ENCODE measurements at places on chromosomes 16 and 17.
A peak's percentile ranks its signal among the peaks of the same experiment; 100 is the strongest.

- DNase-seq: peak; percentile 34
Measured at GRCh38 chr17:9924735-9925191, 19.7 kb upstream of the RCVRN start.

DNA sequence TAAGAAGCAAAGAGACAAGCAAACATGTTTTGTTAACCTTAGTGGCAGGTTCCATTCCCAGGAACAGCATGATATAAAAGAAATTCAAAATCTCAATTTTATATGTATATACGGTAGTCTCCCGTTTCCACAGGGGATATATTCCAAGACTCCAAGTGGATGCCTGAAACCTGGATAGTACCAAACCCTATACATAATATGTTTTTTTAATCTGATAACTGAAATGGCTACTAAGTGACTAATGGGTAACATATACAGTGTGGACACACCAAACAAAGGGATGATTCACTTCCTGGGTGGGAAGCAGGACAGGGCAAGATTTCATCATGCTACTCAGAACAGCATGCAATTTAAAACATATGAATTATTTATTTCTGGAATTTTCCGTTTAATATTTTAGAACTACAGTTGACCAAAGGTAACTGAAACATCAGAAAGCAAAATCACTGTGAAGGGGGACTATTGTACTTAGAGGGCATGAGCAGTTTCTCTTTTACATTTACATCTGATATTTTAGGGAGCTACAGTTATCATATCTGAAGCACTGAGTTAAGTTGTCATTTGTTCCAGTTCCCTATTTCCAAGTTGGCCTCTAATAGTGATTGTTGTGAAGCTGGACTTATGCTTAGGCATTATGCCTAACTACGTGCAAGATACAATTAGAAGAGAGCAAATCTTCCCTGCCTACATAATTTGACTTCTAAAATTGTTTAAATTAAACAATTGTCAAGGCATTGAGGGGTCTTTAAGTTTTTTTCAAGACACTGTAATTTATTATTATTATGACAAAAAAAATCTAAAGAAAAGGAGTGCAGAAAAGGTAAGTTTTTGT lies 34.1 kb upstream of the ABCA6 start:
- DNase-seq: peak; percentile 30

DNA sequence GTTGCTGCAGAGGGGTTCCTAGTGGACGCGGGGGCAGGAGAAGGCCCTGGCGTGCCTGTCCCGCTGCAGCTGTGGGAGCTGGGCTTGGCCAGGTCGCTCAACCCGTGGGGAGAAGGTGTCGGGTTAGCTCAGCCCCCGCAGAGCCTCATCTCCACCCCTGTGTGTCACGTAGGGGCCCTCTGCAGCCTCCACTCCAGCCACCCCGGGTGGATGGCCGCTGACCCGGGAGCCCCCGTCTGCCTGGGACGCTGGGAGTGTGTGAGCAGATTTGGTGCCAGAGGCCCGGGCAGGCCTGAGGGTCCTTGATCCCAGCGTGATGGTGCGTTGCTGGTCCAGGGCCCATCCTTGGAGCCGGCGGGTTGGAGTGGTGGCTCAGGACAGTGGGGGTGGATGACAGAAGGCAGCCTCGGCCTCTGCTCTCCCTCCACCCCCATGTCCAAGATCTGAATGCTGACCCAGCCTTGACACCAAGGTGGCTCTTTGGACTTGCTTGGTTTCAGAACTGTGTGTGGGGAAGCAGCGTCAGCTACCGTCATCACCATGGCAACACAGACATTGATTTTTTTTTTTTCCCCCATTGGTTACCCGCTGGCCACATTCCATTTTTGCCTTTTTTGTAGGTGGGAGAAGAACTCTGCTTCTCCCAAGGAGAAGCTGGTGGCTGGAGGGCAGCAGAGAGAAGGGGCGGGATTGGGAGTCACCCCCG lies 35.7 kb downstream of the BAIAP2 start:
- no peak for DNase-seq

DNA sequence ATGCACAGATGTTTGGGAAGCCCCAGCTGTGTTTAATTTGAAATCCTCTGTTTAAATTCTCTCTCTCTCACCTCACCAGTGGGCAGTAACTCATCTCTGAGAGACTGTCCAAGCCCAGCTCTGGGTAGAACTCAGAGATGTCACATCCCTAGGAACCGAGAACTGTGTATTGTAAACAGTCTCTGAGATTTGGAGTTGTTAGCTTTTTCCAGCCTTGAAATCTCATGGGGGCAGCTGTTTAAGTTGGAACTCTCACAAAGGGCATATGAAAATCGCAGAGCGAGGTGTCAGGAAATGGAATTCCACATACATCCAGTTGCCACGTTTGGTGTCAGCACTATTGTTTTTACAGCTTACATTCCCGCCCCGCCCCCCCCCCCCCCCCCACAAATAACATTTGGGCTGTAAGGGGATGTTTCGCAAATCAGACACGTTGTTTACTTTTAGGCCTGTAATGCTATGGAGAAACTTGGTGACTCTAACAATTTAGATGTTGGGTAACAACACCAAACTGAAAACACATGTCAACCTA lies 34.3 kb downstream of the VPS35L start:
- peak; percentile 78 for DNase-seq

DNA sequence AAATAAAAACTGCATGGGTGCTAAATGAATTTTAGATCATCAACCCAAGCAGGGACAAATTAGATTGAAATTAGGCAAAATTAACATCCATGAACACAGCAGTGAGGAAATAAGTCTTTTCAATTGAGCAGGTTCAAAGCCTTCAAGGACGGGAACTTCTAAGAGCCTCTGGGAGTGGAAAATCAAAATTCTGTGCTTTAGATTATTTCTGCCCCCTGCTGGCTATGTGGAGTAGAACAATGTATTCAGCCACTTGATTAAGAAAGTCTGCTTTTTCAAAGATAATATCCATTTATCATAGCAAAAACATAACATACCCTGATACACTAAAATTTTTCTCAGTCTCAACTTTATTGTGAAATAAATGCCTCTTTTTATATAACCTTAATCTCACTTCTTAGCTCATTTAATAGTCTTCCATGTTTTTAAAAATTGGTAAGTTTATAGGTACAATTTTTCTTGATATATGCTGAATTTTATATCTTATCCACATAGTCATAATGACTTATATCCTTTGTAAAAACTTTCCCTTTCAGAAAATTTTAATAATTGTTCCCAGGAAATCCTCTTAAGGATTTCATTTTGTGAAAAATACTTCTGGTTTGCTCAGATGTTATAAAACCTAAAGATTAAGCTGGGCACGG lies 28.1 kb upstream of the NOL11 start:
- DNase-seq: peak; percentile 42

DNA sequence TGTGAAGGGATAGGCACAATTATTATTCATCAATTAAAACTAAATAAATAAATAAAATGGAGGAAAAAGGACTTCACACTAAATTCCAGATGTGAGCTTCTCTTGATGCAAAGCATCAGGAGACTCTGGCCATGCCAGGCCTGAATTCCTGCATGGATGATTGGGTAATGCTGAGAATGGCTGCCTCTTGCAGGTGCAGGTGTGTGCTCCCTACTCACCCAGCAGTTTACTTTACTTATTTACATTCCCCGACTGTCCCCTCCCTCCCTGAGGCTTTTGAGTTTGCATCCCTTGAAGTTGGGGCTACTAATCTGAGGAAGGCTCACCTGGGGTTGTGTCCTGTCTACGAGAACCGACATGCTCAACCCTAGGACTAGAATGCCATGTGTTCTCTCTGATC lies 200.4 kb downstream of the SHISA9 start:
- DNase-seq: no peak

GRCh38 chr17:70563281-70563820 lies 394.0 kb downstream of the KCNJ2 start:
- DNase-seq: peak; percentile 74

- no peak for DNase-seq
Measured at GRCh38 chr16:50705436-50706110, 12.2 kb downstream of the NOD2 start.

GRCh38 chr17:17088541-17089525 lies 46.6 kb downstream of the MPRIP start:
- no peak for DNase-seq

DNA sequence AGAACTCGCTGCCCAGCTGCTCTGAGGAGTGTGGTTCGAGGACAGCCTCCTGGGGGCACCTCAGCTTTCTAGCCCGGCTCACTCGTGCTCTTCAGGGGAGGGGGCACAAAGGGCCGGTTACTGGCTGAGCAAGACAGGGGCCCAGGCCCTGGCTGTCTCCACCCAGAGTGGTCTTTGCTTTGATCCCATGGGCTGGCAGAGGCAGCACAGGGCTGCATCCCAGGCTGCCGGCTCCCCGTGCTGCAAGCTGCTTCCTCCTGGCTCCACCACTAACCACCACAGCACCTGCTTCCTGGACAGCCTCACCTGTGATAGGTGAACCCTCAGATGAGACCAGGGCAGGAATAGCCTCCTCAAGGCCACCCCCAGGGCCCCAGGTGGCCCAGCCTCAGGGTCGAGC lies 6.8 kb downstream of the SPPL2C start:
- DNase-seq: no peak

DNA sequence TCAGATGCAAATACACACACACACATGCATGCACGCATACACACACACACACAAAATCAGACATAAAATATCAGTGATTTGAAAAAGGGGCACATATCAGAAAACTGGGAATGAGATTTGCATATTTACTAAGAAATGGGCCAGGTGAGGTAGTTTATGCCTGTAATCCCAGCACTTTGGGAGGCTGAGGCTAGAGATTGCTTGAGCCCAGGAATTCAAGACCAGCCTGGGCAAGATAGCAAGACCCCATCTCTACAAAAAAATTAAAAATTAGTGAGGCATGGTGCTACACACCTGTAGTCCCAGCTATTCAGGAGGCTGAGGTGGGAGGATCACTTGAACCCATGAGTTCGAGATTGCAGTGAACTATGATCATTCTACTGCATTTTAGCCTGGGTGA lies 22.4 kb upstream of the PNPO start:
- no peak for DNase-seq

Data from AG09319 (cell line).